ENCODE measurements at places on chromosomes 13 and 19.
A peak's percentile ranks its signal among the peaks of the same experiment; 100 is the strongest.

- no peak for DNase-seq
These were observed 12.2 kb downstream of the ZNF439 start for GRCh38 chr19:11860721-11861120.

DNA sequence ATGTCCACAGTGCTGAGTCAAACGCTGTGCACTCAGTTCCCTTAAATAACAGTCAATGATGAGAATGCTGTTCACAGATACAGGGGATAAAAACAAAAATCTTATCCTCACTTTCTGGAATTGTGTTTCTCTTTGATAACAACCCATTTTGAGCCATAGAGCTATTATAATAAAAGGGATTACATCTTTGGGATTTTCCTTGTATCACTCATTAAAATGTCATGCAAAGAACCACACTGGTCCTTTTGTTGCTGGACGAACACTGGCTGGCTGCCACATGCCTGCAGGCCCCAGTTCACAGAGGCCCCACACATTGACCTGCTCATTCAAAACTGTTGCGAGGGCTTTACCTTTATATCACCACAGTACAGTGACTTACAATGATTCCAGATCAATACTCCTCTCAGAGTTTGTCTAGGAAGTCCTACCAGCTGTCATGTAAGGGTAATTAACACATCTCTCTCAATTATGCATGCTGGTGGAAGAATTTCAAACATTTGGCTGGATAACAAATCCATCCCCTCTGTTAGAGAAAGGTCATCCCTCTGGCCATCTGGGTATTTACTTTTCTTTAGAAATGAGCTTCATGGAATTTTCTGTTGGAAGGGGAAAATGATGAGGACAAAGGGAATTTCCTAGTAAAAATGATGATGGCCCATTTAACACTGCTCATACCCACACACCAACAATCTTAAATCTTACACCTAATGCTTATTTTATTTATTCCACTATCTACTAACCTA, 85.9 kb downstream of the MBNL2 start:
- no peak for DNase-seq

DNA sequence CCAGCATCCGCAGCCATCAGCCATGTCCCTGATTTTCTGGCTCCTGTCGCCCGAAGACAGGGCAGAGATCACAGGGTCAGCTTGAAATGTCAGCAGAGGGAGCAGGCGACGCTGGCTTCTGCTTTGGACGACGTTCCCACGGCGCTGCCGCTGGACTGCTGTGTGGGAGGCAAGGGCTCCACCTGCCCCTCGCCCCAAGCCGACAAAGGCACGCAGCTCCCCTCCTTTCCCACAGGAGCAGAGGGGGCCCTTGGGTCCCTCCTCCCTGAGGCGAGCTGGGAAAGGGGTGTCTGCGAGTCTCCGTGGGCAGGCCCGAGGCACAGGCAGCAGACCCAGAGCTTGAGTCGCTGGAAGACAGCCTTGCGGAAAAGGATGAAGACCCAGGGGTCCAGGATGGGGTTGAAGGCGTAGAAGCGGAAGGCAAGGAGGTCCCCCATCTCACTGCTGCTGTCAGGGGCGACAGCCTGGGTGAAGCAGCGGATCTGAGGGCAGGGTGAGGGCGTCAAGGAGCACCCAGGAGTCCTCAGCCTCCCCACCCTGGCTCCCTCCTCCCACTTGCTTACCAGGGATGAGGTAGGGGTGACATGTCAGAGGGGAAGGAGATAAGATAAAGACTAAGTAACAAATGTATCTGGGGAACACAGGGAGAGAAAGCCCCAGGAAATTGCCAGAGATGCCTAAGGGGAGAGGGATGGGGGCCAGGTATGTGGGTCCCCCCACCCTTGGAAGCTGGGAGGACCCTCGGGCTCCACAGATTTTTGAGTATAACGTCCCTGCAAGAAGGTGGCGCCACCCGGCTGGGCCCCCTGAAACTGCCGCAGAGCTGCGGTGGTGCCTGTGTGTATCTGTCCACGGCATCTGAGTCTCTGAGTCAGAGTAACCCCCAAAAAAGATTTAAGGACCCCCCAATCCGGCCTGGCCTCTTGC, 3.4 kb downstream of the PTGIR start:
- no peak for DNase-seq

DNA sequence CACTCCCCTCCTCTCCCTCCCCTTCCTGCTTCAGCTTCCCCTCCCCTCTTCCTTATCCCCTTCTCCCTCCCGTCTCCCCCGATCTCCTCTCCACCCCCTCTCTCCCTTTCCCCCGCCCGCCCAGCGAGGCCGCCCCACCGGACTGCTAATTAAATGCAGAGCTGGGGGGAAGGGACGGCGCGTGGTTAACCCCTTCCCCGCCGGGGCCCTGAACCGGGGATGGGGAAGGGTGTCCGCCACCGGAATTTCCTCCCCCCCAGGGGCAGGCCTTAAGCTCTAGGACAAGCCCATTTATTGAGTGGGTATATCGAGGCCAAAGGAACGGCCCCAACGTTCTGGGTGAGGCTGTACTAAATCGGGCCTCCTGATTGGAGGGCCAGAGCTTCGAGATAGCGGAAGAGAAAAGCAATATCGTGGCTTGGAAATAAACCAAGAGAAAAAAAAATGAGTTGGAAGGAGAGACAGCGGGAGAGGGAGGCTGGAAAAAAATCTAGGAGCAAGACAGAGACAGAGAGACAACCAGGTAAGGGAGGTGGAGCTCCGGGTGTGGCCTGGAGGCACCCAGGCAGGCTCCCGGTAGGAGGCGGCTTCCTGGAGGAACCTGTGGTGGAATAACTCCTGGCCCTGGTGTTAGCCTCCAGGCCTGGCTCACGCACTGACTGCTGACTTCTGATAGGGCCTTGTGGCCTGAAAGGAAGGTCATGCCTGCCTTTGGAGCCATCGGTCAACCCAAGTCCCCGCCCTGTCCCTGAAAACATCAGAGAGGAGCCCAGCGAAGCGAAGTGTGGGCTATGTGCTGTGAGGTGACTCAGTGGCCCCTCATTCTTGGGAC, 11.6 kb upstream of the JUND start:
- DNase-seq: peak; percentile 72

DNA sequence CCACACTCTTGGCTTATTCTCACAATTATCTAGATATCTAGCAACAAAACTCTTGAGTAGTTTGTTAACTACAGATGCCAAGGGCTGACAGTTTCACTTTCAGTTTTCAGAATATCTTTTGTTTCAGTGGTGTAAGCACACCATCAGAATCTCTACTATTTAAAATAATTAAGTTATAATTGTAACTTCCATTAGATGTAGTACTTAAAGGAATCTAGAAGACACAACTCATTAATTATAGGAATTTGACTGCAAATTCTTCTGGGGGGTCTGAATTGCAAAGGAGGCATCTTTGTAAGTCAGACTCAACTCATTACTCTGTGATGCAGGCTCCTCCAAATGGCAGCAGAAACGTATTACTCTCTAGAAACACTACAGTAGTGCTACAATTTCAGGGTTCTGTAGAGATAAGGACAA, 44.9 kb upstream of the USPL1 start:
- DNase-seq: no peak

- DNase-seq: no peak
These were observed 19.5 kb downstream of the MAN2B1 start for GRCh38 chr19:12647047-12647446.

GRCh38 chr19:38599722-38600121, 18.0 kb downstream of the MAP4K1 start:
- DNase-seq: no peak

DNA sequence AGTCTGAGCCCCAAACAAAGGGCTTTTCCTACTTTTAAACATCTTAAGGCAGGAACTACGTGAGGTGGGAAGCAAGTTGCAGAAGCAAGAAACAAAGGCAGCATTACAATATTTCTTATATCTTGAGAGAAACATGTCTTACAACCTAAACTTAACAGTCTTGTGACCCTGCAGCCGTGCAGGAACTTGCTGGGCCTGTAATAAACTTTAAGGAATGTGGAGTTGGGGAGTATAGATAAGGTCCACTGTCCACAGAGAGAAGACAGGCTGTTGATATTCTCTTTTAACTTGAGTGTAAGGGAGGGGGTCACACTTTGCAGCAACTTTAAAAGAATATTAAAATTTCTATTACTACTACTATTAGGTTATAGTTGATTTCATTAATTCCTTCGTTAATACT, 214.6 kb upstream of the HTR2A start:
- DNase-seq: no peak

DNA sequence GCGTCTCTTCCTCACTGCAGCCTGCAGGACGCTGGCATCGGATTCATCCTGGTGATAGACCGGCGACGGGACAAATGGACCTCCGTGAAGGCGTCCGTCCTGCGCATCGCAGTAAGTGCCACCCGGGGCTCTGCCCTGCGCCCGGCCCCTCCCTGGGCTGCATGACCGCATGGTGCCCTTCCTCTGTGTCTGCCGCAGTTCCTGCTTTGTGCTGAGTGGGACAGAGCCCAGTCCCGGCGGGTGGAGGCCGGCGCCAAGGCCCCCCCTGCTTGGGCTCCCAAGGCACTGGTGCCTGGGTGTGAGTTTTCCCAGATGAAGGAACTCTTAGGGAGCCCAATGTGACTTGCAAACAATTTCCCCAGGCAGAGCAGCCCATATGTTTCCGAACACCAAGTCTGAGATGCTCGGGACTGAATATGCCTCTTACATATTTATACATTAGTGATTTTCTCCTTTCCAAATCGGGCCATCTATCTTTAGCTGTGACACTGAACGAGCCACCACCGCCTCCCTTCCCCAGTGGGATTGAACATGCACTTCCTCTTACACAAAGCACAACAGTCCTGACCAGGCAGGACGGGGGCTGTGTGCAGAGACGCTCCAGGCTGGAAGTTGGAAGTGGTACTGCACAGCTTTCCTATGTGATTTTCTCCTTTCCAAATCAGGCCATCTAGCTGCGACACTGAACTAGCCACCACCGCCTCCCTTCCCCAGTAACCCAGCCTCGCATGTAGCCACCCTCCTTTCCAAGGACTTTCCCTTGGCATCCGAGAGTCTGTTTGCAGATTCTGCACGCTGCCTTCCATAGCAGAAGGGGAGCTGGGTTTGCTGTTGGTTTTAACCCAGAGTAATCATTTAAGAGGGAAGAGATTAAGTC, 60.1 kb upstream of the F7 start:
- no peak for DNase-seq

DNA sequence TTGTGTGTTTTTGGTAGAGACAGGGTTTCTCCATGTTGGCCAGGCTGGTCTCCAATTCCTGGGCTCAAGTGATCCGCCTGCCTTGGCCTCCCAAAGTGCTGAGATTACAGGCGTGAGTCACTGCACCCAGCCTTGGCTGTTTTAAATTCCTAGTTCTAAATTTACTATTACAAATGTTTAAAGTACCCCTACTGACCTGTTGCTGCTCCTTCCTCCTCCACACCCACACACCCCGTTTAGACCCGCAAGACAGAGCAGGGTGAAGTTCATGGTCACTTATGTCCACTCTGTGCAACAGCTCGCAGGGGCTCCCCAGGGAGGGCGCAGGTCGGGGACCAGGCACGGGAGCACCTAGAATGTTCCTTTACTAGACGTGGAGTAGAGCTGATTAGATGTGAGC, 28.7 kb downstream of the TMEM161A start:
- DNase-seq: no peak

- DNase-seq: no peak
These were observed 321.9 kb upstream of the ZNF507 start for GRCh38 chr19:32023564-32023832.

DNA sequence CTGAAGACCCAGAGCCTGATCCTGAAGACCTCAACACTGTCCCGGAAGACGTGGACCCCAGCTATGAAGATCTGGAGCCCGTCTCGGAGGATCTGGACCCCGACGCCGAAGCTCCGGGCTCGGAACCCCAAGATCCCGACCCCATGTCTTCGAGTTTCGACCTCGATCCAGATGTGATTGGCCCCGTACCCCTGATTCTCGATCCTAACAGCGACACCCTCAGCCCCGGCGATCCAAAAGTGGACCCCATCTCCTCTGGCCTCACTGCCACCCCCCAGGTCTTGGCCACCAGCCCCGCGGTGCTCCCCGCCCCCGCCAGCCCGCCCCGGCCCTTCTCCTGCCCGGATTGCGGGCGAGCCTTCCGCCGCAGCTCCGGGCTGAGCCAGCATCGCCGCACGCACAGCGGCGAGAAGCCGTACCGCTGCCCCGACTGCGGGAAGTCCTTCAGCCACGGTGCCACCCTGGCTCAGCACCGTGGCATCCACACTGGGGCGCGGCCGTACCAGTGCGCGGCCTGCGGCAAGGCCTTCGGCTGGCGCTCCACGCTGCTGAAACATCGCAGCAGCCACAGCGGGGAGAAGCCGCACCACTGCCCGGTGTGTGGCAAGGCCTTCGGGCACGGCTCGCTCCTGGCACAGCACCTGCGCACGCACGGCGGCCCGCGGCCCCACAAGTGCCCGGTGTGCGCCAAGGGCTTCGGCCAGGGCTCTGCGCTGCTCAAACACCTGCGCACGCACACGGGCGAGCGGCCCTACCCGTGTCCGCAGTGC, 2.9 kb upstream of the MCOLN1 start:
- no peak for DNase-seq

- DNase-seq: no peak
These were observed 404.7 kb downstream of the KCNRG start for GRCh38 chr13:50419896-50420295.

- DNase-seq: no peak
These were observed 262.0 kb downstream of the NDFIP2 start for GRCh38 chr13:79742923-79743322.

GRCh38 chr13:93004919-93005318, 221.7 kb upstream of the GPC6 start:
- no peak for DNase-seq

DNA sequence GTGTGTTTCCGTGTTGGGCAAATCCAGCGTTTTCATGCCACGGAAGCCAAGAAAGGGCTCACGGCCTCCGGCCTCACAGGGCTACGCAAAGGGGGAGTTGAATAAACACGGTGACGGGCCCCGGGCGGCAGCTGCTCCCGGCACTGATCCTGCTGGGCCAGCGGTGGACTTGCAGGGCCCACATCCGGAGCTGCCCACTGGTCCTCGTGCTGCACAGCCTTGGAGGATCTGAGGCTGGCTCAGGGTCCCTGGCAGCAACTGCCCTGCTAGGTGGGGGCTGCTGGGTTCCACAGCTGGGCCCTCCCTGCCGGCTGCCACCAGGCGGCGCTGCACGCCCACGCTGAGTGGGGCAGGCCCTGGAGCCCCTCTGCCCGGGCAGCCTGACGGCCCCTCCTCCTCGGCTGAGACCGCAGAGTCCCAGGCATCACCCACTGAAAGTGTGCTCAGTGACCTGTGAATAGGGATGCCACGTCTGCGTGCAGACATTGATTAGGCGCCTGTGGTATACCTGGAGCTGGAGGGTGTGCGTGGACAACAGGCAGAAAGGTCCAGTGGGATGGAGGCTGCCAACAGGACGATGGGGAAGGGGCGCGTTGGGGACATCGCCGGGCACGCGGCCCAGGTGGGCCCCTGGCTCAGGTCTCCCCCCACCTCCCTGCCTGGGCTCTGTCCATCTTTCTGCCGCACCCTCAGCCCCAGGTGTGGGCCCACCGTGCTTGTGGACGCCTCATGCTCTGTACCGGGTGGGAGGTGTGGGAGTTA, 5.3 kb upstream of the HCN2 start:
- peak; percentile 60 for DNase-seq

- DNase-seq: no peak
These were observed 214.3 kb downstream of the FOXO1 start for GRCh38 chr13:40452038-40452666.

DNA sequence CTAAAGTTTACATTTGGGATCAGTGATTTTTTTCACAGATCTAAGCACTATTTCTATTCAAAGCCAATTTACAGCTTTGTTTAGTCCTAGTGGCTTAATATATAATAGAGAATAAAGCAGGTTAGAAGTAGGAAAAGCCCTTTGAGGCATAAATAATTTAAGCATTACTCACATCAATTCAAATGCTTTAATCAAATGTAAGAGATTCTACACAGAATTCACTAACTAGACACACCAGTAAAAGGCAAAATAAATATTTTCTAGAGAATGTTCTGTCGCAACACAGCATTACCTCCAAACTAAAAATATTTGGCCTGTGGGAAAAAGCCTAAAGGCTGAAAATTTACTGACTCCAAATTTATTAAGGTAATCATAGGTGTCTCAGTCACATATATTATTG, 31.3 kb downstream of the KCTD12 start:
- DNase-seq: no peak
